ENCODE measurements at places on chromosomes 3 and 15.

DNA sequence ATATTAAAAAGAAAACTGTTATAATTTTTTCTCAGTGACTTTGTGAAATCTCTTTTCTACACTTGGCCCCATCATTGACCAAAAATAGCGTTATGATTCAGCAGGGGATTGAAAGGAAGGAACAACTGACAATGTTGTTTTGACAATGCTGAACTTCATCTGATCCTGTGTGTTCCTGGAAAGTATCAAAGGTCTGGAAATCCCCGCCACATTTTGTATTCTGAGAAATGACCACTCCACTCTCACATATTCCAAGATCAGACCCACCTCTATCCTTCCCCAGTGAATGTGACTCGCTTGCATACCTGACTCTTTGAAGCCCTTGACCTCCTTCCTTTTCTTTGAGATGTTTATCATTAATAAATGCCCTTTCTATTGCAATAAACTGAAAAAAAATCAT, 9.7 kb upstream of the RIOX2 start:
- no peak for DNase-seq

GRCh38 chr15:66921319-66921915, 144.0 kb upstream of the SMAD3 start:
- DNase-seq = no peak

- no peak for DNase-seq
Observed at GRCh38 chr3:114671741-114672510, 378.1 kb downstream of the TIGIT start.

DNA sequence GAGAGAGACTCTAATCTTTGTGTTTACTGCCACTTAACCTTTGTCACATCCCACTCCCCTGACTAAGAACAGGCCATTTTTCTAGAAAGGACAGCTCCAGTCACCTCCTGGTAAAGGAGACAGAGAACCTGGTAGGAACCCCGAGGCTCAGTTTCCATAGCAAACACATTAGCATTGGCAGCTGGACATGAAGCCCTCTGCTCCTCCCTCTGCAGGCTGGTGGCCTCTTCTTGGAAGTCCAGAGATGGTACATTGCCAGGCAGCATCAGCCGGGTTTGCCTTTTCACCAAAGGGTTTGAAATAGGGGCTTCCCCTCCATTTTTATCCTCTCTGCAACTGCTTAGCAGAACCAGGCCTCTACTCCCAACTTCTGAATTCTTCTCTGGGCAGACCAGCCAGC, 213.4 kb upstream of the SEMA6D start:
- no peak for DNase-seq

DNA sequence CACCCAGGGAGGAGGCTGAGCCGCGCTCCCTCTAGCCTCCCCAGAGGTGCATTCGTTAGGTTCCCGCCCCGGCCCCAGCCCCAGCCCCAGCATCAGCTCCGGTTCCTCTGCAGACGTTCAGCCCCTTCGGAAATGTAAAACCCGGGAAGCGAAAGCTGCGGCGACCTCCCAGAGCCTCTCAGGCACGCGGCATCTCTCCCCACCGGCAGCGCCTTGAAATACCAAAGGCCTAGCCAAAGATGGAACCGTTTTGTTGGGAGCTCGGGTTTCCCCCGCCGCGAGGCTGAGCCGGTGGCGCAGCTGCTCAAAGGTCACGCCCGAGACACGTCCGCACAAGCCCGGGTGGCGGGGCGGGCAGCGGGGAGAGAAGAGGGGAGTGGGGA, 77.8 kb upstream of the HES1 start:
- no peak for DNase-seq

GRCh38 chr15:79084308-79084968, 6.1 kb downstream of the RASGRF1 start:
- DNase-seq = no peak

DNA sequence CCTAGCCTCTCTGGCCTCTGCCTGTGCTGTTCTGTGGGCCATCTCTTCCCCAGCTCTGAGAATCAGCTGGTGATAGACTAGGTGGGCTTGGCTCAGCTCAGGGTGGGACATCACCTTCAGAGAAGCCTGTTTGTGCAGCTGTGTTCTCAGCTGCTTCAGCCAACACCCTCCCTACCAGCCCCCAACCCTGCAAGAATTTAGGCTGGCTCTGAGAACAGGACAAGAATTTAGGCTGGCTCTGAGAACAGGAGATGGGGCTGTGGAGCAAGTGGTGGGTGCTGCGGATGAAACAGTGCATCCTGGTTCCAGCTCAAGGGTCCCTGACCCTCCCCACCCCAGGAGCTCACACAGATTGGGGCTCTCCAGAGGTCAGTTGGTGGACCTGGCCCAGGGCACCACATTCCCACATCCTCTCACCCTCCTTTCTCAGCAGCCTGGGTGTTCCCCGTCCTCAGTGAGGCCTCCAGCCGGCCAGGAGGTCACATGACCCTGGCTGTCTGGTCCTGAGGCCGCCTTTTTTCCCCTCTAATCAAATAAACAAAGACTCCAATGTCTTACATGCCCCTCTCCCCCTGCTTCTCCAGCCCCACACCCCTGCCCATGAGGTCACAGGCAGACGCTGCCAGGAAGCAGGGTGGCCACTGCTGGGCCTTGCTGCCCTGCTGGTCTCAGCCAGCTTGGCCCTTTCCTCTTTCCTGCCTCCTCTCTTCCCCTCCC, 14.9 kb downstream of the PLEKHO2 start:
- no peak for DNase-seq

- DNase-seq = no peak
Observed at GRCh38 chr15:43463507-43463906, 29.4 kb downstream of the TP53BP1 start.

DNA sequence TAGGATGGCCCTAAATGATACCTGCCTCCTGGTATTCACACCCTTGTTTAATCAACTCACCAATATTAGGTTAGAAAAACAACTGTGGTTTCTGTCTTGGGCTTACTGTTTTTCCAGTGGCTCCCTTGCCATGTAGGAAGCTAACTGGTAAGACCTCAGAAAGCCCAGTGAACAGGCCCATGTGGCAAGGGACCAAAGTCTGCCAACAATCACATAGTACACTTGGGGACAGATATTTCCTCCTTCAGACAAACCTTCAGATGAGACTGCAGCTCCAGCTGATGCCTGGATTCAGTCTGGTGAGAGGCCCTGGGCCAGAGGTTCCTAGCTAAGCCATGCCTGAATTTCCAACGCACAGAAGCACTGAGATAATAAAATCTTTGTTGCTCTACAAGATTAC, 96.1 kb downstream of the GSK3B start:
- no peak for DNase-seq

GRCh38 chr3:127929818-127930413, 14.9 kb downstream of the KBTBD12 start:
- DNase-seq = no peak

- DNase-seq = no peak
Observed at GRCh38 chr3:77052051-77052501, 12.2 kb downstream of the ROBO2 start.

GRCh38 chr3:167855306-167855705, 119.8 kb downstream of the SERPINI1 start:
- no peak for DNase-seq

DNA sequence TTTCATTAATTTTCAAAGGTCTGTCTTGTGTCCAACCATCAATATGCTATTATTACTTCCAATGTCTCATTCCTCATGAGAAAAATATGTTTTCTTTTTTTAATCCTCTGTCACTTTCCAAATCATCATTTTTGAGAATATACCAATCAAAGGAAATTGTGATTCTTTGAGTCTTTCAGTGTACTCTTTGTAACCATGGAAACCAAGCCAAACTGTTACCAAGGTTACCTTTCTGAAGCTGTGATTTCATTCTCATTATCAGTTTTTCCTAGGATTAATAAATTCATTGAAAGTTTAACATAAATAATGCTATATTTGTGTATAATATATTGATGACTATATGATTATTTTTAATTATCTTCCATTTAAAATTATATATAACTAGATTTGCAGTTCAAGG, 16.6 kb upstream of the PLSCR5 start:
- no peak for DNase-seq

GRCh38 chr3:11641316-11641682, 2.4 kb downstream of the VGLL4 start:
- DNase-seq = peak; percentile 48

GRCh38 chr15:39357480-39358268, 223.2 kb upstream of the THBS1 start:
- no peak for DNase-seq

DNA sequence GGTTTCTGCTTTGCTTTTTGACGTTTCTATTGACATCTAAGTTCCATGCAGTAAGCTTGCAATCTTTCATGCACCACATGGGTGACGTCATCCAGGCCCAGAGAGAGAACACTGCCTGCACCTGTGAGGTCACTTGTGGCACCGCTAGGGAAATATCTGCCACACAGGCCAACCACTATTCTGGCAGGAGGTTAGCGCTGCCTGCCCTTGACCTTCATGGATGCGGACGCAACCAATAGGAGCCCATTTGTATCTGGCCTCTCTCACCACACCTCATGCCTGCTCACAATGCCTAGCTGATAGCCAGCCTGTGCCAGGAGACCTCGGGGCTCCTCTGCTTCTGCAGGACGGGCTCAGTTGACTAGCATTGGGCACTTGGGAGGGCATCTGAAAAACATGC, 55.8 kb upstream of the PRR23E start:
- DNase-seq = no peak

DNA sequence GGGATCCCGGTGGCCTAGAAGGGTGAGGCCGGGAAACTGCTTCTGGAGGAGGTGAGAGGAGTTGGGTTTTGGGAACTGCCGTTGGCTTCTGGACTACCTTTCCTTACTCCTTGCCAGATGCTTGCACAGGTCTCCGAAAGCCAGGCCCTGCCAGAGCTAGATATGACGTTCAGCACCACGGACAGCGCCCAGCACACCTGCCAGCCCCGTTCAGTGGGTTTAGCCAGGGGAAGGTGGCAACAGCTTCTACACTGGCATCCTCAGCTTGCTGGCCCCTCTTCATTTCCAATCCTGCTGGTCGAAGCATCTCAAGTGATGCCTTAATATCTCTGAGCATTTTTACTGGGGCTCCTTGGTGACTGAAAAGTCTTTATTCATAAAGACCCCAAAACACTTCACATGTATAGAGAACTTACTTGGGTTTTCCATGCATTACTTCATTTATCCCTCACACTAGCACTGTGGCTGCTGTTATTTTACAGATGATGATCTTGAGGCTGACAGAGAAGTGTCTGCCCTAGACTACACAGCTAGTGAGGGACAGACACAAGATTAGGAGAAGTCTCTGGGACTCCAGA, 21.9 kb downstream of the HCN4 start:
- DNase-seq = no peak

Measured in AG04450 (cell line).